ENCODE measurements at places on chromosomes 3 and 15.

GRCh38 chr3:30864132-30864531 is 30.3 kb downstream of the GADL1 start:
- no peak for DNase-seq

DNA sequence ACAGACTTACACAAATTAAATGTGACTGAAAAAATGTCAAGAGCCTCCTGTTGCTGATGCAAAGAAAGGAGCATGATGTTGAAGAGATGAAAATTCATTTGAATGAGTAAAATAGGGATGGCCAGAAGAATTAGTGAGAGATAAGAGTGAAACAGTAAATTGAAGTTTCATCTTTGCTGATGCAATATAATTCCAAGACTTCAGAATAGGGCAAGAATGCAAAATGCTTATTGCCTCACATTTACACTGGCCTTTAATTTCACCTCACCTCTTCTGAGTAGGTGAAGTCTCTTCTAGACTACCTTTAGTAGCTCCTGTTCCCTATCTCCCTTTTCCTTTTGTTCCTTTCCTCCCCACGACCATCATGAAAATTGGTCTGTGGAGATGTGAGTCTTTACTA is 15.3 kb upstream of the MAPK6 start:
- DNase-seq = no peak

GRCh38 chr3:194485468-194485880 is 1.3 kb downstream of the ATP13A3 start:
- DNase-seq = no peak

GRCh38 chr3:150278843-150279381 is 129.2 kb upstream of the TSC22D2 start:
- DNase-seq = no peak

DNA sequence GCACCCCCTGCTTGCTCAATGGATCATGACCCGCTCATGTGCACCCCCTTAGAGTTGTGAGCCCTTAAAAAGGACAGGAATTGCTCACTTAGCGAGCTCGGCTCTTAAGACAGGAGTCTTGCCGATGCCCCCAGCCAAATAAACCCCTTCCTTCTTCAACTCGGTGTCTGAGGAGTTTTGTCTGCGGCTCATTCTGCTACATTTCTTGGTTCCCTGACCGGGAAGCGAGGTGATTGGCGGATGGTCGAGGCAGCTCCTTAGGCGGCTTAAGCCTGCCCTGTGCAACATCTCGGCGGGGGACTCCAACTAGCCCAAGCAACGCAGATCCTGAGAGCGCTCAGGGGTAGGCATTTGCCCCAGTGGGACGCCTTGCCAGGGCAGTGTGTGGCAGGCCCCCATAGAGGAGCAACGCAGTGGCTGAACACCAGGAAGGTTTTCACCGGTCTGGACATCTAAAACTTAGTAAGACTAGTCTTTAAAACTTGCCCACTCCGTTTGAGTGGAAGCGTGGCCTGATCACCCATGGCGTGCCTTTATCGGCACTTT is 9.5 kb downstream of the SLCO2A1 start:
- no peak for DNase-seq

- DNase-seq = no peak
Observed at GRCh38 chr3:29301332-29302019, 20.6 kb downstream of the RBMS3 start.

- DNase-seq = no peak
Observed at GRCh38 chr3:24722087-24722486, 227.4 kb upstream of the THRB start.

DNA sequence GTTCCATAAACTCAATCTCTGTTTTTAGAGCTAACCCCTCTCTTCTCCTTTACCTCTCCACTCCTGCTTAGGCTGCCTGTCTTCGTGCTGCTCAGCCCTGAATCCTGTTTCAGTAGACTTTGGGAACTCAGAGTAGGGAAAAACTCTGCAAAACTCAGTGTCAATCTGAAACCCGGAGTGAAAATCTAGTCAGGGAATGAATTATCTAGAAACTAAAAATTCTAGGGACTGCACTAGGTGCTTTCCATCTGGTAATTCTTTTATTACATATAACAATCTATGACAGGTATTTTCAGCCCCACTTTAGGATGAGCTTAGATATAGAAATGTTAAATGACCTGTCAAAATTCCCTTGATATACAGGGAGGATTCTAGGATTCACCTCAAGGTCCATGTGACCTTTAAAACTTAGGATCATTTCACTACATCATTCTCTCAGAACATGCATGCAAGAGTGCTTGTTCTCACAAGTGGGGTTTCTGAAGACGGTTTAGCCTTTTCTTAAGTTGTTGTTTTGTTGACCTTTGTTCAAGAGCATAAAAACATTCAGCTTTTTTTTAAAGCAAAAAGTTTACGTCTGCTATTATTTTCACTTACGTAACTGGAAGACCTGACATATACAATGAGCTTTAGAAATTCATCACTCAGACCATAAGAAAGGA is 108.2 kb upstream of the MBNL1 start:
- no peak for DNase-seq

DNA sequence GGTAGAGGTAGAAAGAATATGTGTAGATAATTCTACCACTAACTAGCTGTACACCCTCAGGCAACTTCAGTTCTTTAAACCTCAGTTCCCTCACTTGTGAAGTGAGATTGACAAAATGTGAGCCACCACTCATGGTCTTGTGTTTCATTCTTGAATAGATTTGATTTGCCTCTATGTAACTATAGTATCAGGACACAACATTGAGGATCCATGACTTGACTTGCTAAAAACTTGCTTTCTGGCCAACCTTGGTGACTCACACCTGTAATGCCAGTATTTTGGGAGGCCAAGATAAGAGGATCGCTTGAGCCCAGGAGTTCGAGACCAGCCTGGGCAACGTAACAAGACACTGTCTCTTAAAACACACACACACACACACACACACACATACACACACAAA is 115.8 kb upstream of the FLNB start:
- DNase-seq = peak; percentile 29

- no peak for DNase-seq
Observed at GRCh38 chr15:43493703-43494472, 932 bp upstream of the TP53BP1 start.

GRCh38 chr3:4464576-4464975 is 2.5 kb downstream of the SUMF1 start:
- no peak for DNase-seq

DNA sequence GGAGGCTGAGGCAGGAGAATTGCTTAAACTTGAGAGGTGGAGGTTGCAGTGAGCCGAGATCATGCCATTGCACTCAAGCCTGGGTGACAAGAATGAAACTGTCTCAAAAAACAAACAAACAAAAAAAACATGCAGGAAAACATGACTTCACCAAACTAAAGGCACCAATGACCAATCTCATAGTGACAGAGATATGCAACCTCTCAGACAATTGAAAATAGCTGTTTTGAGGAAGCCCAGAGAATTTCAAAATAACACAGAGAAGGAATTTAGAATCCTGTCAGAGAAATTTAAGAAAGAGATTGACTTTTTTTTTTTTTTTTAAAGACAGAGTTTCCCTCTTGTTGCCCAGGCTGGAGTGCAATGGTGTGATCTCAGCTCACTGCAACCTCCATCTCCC is 26.1 kb downstream of the NCBP2 start:
- DNase-seq = no peak

DNA sequence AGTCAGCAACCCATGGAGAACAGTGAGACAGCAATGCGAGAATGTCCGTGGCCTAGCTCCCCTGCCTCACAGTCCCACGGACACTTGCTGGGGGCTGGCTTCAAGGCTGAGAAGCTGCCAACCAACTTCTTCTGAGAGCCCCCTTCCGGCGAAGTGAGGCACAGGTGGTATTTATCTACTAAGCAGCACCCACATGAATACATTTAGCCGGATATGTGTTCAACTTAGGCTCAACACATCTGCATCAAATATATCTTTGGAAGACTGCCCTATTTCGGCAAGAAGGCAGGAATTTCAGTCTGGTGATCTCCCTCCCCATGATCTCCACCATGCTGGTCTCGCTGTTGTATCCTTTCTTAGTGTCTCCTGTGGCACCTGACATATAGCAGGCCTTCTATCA is 340.9 kb upstream of the NR2E3 start:
- DNase-seq = peak; percentile 68

DNA sequence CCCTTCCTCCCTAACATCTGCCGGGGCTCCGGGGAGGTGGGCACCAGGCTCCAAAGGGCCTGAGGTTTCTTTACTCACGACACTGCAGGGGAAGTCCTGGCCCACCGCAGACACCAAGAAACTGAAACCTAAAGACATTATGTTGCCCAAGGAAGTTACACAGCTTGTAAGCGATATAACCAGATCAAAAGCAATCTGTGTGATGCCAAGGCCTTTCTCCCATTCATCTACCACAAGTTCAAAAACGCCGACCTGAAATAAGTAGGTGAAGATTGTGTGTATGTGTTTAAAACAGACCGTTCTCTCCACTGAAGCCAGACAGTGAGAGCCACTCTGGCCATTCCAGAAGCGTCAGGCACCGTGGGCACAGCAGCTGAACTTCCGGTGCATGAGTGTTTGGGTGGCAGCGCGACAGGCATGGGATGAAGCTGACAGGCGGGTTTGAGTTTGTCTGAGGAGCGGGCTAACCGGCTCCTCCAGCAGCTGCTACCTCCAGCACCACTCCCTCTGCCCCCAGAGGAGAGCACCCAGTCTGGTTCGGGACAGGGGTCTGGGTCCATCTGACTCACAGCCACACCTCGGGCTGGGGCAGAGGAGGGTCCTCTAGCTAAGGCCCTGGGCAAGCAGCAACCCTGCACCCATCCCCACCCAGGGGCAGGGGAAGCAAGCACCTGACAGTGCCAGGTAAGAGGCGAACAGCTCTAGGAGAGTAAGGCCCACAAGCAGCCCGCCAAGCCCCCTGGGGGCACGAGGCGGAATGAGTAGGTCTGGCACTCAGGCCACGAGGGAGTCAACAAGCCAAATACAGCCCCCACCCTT is 1.3 kb downstream of the TNK2 start:
- DNase-seq = no peak

DNA sequence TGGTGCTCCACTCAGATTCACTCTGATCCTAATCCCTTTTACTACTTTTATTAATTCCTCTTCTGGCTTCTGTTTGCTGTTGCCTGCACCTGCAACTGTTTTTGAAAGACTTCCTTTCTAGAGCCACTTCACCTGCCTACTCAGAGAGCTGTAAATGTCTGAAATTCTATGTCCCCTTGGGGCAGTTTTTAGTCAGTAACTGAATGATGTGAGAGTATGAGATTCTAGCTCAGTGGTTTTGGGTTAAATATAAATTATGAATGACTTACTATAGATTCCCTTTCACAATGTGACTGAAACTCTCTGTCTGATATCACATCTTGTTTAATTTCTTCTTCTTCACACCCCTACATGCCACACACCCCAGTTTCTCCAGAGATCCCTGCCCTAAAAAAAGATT is 47.8 kb upstream of the LRRC3B start:
- no peak for DNase-seq

DNA sequence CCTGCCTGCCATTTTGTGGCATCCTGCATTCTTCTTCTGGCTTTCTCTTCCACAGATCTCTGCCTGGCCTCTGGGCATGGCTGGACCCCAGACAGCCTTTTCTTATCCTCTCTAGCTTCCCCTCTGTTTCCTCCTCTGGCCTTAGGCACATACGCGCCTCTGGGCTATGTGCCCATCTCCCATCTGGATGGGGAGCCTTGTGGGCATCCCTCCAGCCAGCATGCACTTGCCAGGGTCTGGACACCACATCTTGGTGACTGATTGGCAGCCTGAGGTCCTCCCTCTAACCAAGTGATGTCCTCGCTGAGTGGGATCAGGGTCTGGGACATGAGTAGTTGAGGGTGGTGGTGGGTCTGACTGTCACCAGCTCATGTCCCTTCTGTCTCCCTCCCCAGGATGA is 12.8 kb downstream of the PLEKHO2 start:
- DNase-seq = no peak

- DNase-seq = no peak
Observed at GRCh38 chr3:180694321-180694720, 15.0 kb upstream of the CCDC39 start.

- DNase-seq = peak; percentile 29
Observed at GRCh38 chr15:51401872-51402517, 60.5 kb downstream of the GLDN start.

DNA sequence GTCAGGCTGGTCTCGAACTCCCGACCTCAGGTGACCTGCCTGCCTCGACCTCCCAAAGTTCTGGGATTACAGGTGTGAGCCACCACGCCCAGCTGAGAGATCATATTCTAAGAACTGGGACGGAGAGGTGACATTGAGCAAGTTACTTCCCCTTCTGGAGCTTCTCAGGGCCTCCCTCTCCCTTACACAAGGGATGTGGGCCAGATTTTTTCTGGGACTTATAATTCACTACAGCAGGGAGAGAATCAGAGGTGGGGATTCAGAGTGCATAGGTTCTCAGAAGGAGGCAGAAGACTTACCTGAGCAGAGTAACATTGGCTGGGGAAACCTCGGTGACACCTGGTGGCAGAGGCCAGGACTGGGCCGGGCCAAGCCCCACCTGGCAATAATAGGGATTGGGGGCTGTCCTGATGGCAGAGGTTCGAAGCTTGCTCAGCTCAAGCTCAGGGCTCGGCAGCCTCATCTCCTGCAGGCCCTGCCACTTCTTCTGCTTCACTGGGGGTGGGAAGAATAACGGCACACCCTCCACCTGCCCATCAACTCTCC is 6.8 kb downstream of the LTK start:
- no peak for DNase-seq

DNA sequence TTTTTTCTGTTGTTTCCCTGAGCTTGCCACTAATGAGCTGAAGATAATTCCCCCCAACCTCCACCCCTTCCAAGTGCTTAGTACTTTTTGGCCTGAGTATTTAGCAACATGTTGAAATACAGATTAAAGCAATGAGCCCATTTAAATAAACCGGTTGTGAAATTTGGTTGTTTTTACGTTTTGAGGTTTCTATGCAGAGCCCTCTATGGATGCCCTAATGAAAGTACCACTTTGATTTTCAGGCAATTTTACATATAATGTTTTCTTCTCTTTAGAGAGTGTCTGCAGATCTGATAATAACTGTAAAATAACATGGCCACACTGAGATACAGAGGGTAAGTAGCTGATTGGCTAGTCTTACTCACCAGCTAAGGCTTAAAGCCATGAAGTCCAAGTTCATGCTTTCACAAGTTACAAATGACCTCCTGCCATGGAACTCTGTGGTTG is 139.4 kb upstream of the SLC7A14 start:
- no peak for DNase-seq

GRCh38 chr3:65181391-65181871 is 493.6 kb upstream of the ADAMTS9 start:
- DNase-seq = peak; percentile 15

DNA sequence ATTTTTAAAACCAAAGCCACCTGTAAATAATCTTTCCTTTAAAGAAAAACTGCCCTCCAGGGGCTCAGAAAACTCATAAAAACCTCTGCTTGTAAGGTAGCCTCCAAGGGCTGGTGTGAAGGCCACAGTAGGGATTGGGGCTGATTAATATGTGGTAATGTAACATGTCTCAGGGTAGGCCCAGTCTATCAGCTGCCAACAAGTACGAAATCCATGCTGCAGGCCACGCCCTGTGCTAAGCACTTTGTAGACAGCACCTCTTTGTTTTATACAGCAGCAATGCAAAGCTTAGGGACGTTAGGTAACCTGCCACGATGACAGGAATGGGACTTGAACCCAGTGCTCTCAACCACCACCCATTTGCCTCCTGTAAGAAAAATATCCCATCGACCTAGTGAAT is 65.6 kb upstream of the PRICKLE2 start:
- no peak for DNase-seq

- no peak for DNase-seq
Observed at GRCh38 chr3:122435950-122436349, 20.1 kb upstream of the WDR5B start.

- DNase-seq = no peak
Observed at GRCh38 chr15:34809186-34809585, 13.8 kb upstream of the ACTC1 start.
